ENCODE measurements at places on chromosomes 2 and 18.

GRCh38 chr2:98474979-98475632, 30.4 kb downstream of the INPP4A start:
- DNase-seq = no peak

GRCh38 chr2:42601076-42601475, 32.6 kb downstream of the MTA3 start:
- DNase-seq = no peak

DNA sequence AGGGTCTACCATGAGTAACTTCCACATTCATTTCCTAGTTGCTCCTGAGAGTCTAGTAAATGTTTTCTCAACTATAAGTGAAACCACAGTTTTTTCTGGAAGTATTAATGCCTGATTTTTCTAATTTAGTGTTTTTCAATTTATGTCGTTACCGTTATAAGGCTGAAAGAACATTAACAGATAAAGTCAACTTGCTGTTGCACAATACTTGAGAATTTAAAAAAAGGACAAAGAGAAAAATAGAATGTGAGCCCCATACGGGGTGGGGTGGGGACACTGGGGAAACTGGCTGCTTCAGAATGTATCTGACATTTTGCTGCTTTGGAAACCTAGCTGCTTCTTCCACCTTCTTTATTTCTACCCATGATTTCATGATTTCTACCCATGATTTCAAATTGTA, 26.2 kb downstream of the CNOT11 start:
- DNase-seq = no peak

- DNase-seq = no peak
Measured at GRCh38 chr2:171894612-171894947, 536 bp upstream of the SLC25A12 start.

GRCh38 chr18:8696749-8697211, 8.6 kb upstream of the MTCL1 start:
- no peak for DNase-seq

GRCh38 chr2:193357508-193357907, 1162.8 kb upstream of the TMEFF2 start:
- DNase-seq = no peak

Data from astrocyte of the cerebellum (primary cell).